ENCODE measurements at places on chromosomes 16 and 17. TPM values are rescaled to one million over a fixed set of nuclear protein-coding genes. Genes with fewer than 3 reads are reported as not detected.

VTN gene
- not detected for total RNA-seq

ZP2 gene
- total RNA-seq = not detected

CARD14 gene
- total RNA-seq = not detected

KRTAP4-1 gene
- not detected for total RNA-seq

TP53TG3D gene
- not detected for total RNA-seq

ZSCAN10 gene
- total RNA-seq = not detected

KCNJ18 gene
- total RNA-seq = not detected

FOXL1 gene
- total RNA-seq = 10.3 TPM

C16orf96 gene
- not detected for total RNA-seq

DNA sequence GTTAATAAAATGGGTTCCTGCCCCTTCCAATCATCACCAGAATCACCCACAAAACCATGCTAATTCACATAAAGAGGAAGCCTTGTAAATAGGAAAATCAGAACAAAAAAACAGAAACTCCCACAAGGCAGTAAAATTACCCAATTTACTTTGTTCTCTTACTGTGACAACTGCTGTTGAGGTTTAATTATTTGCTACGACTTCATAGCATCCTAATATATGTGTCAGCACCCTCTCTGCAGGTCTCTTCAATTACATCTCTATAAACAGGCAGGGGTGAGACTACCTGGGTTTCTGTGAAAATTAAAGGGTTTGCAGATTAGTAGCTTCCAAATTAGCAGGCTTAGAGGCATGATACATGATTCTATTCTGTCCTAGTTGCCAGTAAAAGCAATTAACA, 2.7 kb downstream of the WDR59 start:
- DNase-seq = no peak

DNA sequence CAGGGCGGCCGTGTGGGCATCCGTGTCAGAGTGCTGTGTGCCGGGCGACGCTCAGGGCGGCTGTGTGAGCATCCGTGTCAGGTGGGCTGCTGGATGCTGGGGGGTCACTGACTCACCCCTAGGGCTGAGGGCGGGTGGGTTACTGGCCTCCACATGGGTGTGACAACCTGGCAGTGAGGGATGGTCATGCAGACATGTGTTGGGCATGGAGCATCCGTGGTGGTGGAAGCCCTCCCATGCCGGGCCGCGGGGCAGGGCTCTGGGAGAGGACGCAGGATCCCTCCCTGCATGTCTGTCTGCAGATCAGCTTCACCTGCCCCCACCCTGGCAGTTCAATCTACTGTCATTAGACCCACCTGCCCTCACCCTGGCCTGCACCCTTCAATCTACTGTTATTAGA, 56.3 kb downstream of the METRNL start:
- no peak for DNase-seq

DNA sequence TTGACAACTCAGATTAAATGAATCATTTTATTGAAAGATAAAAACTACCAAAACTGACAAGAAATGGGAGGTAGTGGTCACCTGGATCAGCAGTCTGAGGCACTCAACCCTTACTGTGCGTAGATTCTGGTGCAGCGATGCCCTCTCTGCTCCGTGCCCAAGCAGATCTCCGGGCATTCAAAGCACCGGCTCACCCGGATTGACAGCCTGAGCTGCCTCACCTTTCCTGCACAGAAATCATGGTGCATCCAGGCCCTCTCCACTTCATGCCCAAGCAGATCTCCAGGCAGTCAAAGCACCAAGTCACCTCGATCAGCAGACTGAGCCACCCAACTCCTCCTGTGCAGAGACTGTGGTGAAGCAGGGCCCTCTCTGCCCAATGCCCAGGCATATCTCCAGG, 196.8 kb downstream of the CA10 start:
- DNase-seq = no peak

DNA sequence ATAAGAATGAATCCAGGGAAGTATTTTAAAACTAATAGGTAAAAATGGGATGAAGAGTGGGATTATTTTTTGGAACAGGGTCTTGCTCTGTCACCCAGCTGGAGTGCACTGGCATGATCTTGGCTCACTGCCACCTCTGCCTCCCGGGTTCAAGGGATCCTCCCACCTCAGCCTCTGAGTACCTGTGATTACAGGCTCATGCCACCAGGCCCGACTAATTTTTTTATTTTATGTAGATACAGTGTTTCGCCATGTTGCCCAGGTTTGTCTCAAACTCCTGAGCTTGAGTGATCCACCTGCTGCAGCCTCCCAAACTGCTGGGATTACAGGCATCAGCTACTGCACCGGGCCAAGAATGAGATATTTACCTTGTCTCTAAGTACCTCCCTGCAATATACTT, 22.1 kb downstream of the NSMCE1 start:
- DNase-seq = no peak

DNA sequence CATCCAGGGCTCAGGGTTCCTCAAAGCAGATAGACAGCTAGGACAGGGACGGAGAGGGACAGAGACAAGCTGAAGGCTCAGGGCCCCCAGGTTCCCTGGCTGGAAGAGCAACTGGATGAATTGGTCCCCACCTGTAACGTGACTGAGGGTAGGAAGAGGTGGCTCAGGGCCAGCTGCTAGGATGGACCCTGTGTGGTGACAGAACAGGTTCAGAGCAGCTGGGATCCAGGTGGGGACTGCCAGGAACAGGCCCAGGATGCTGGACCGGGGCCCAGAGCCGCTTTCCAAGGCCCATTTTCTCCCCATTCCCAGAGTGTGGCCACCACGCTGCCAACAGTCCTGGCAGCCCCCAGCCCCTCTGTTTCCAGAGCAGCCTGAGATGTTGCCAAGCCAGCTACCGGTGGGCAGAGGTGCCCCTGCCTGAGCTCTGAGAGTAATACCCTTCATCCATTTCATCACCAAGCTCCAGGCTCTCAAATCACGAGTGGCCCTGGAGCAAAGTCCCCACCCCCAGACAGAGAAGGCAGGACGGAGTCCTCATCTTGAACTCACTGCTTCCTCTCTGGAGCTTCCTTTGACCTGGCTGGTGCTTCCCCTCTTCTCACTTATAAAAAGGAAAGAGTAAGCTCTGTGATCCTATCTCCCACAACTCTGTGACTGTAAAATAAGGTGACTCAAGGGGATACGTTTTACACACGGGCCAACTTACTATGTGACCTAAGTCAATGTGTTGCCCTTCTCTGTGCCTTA, 79.6 kb downstream of the TMEM132E start:
- no peak for DNase-seq

- DNase-seq = no peak
Observed at GRCh38 chr17:48579471-48579759, 1.3 kb upstream of the HOXB4 start.

- DNase-seq = no peak
Observed at GRCh38 chr17:46127524-46127923, 65.7 kb downstream of the KANSL1 start.

GRCh38 chr17:42409523-42410318, 13.3 kb downstream of the CAVIN1 start:
- no peak for DNase-seq

- DNase-seq = no peak
Observed at GRCh38 chr17:59067756-59068155, 38.9 kb downstream of the TRIM37 start.

DNA sequence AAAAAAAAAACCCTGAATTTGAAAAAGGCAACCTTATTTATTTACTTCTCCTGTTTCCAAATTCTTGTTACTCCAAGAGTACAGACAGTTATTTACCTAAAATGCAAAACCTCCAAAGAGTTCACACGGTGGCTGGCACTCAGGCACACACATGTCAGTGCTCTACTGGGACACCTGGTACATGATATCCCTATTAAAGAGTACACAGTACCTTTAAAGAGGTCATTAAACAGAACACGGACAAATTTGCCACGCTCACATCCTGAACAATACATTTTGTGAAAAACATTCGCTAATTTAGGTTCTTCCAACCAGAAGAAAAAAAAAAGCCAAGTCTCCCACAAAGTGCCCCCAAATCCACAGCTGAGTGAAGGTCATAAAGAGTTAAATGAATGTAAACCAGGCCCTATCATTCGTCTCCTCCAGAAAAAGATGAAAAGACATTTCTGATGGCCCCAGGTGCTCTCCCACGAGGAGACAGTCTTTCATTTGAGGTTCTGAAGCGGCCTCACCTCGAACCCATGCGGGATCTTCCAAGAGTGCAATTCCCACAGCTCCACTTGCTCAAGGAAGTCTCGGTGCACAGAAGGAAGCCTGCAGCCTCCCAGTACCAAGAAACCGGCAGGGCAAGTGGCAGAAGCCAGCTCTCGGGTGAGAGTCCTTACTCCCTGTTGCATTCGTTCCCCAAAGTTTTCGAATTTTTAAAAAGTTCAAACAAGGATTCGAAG, 993 bp downstream of the ERN1 start:
- no peak for DNase-seq

DNA sequence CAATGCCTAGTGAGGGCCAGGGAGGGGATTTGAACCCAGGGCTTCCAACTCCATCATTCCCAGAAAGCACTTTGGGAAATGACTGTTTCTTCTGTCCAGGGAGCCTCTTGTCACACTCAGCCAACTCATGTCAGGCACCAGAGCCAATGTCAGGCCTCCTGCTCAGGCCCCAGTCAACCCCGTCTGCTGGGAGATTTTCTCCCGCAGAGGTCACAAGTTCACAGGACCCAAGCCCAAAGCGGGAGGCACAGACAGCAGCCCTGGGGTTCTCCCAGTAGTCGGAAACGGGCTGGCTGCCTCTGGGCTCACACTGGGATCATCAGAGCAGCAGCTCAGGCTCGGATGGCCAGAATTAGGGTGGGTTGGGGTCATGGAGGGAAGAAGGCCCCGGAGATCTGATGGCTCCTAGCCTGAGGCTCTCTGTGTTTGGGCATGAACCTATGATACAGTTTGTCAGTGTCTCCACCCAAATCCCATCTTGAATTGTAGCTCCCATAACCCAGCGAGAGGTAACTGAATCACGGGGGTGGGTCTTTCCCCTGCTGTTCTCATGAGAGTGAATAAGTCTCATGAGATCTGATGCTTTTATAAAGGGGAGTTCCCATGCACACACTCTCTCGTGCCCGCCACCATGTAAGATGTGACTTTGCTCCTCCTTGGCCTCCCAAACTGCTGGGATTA, 255.5 kb downstream of the PARN start:
- no peak for DNase-seq

DNA sequence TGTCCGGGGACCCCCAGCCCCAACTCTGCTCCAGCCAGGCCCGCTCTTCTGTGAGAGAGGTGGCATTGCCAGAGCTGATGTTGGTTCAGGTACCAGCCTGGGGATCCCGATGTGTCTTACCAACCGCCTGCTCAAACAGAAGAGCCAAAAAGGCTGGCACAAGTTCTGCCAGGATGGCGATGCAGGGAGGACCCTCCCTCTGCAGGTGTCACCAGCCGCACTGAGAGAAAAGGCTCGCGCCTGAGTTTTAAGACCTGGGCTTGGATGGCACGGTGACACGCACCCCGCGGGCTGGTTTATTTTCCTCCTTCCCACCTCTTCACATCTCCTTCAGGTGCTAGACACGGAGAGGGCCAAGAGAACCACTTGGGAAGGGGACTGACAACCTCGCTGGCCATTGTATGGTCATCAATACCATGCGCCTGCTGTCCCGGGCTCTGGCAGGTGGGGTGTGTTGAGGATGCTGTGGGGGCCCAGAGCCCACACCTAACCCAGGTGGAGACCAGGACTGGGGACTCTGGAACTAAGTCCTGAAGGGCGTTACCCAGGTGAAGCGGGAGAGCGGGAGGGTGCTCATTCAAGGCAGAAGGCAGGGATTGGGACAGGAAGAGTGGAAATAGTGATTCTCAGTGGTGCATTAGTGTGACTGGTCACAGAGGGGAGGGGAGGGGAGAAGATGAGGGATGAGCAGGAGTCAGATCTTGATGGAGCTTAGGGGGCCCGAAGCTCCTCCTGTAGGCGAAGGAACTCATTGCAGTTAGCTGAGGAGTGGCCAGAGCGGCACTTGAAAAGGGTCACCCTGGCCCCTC, 16.3 kb downstream of the FOXJ1 start:
- DNase-seq = no peak

GRCh38 chr17:72988451-72988850, 104.0 kb downstream of the SLC39A11 start:
- DNase-seq = no peak

- no peak for DNase-seq
Observed at GRCh38 chr17:68351395-68351794, 60.1 kb downstream of the ARSG start.

DNA sequence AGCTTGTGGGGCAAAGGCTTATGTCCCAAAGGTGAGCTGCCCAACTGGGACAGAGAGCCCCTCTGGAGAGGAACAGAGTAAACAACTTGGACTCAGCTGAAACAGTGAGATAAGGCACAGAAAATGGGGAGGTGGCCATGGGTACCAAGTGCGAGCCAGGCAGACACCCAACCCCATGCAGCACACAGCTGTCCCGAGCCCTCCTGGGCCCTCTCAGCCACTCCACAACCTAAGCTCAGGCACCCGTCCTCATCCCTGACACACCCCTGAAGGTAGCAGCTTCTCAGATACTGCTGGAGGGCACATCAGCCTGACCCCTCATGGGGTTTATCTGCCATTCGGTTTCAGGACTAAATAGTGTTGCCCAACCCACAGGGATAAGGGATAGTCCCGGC, 4.8 kb upstream of the GFOD2 start:
- DNase-seq = no peak

DNA sequence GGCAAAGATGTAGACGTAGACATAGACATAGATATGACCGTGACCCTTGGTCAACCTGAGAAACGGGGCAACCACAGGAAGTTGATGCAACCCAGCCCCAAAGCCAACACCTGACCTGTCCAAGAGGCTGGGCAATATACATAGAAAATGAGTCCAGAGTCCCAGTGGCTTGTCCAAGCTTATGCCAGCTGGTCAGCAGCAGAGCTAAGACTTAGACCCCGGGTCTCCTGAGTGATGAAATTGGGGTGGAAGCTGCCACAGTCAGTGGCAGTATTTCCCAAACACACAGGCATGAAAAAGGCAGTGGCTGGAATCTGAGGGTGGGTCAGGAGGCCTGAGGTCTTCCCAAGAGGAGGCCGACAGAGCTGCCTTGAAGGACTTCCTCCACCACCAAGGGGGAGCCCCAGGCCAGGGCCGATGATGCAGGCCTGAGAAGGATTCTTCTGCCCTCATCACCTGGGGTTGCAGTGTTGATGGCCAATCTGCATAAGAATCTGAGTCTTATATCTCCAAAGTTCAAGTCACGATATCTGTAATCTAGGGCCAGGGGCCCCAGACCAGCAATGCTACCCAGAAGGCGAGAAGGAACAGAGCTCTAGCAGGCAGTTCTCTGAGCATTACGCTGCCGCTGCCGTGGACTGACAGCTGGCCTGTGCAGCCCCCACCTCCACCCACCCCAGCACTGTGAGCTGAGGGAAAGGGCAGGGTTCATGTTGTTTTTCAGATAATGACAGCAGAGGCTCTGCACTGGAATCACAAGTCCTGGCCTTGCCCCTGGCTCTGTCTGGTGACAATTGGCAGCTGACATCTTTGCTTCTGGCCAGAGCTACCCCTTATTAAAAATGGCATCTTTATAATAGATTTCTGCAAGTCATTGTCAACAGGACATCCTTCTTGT, 72.7 kb downstream of the GNAO1 start:
- DNase-seq = no peak

GRCh38 chr17:40070709-40071312, 8.0 kb downstream of the THRA start:
- DNase-seq = no peak
